ENCODE measurements at places on chromosomes 11 and 22.
A peak's percentile ranks its signal among the peaks of the same experiment; 100 is the strongest.

GRCh38 chr22:19843107-19843856 lies 11.4 kb downstream of the GNB1L start:
- no peak for DNase-seq

- no peak for DNase-seq
Measured at GRCh38 chr22:41531715-41532477, 12.4 kb downstream of the POLR3H start.

DNA sequence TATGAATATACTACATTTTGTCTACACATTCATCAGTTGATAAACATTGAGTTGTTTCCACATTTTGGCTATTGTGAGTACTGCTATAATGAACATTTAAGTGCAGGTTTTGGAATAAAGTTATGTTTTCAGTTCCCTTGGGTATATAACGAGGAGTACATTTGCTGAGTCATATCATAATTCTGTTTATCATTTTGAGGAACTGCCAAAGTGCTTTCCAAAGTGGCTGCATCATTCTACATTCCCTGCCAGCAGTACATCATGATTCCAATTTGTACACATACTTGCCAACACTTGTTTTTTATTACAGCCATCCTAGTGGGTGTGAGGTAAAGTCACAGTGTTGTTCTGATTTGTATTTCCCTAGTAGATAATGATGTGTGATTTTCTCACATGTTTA lies 1458.6 kb upstream of the TENM4 start:
- DNase-seq, result no peak

DNA sequence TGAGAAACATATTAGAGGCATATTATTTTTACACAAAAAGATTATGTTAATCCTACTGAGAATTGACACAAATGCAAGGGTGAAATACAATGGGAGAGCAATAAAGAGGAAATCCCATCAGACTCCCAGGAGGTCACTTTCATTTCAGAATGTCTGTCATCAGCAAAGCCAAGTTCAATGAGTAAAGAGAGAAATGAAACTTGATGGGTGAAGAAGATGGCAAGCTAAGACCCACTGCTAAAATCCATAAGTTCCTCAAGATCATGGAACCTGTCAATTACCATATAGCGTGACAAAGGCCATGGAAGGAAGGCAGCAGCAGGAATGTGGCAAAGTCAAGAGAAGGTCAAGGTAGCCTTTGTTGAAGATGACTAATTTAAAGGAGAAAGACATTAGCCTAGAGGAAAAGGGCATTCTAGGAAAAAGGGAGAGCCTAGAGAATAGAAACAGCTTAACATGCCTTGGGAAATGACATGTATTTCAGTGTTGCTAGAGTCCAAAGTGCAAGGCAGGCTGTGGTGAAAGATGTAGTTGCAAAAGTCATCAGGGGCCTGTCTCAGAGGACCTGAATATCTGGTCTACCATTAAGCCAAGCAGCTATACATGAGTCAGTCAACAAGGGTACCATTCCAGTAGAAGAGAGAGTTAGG lies 43.1 kb downstream of the FAM168A start:
- DNase-seq, result no peak

DNA sequence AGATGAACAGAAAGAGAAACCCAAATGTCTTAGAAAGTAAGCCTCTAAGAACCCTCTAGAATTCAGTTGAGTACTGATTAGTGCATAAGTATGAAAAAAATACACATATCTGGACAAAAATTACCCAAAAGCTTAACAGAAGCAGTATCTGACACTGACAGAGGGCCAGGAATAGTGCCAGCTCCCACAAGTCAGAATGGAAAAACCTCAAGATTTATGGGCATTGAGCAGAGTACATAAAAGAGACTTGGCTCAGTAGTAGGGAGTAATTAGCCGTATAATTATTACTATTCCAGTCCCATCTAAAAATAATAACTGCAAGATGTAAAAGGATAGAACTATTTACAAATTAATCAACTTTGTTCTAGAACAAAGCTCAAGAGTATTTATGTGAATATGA lies 834.5 kb downstream of the FAM181B start:
- no peak for DNase-seq

- peak; percentile 93 for DNase-seq
Measured at GRCh38 chr11:78228467-78228866, 39.7 kb downstream of the USP35 start.

GRCh38 chr11:22720457-22720856 lies 54.0 kb downstream of the GAS2 start:
- DNase-seq, result no peak

GRCh38 chr11:11078344-11079086 lies 220.7 kb upstream of the ZBED5 start:
- DNase-seq, result no peak

DNA sequence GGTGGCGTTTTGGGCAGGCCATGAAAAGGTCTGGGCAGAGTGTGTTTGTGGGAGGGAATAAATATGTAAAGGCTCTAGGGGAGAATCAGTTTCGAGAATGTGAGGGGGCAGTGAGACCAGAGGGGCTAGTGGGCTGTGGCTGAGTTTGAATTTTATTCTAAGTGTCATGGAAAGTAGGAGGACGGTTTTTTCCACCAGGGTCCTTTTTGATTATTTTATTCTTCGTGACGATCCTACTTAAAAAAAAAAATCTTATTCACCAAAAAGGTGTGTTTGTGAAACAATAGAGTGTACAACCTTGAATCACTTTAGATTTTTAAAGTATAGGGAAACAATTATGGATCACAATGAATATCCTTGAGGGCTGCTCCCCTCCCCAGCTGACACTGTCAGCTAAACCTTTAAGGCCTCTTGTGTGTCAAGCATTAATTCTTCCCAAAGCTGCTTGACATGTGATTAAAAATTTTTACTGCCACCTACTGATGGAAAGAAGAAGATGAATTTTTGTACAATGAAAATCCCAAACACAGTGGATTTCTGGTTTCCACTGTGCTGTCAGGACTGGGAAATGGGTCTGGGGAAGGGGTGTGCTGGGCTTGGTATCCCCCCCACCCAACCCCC lies 107.5 kb upstream of the OR4B1 start:
- peak; percentile 88 for DNase-seq

DNA sequence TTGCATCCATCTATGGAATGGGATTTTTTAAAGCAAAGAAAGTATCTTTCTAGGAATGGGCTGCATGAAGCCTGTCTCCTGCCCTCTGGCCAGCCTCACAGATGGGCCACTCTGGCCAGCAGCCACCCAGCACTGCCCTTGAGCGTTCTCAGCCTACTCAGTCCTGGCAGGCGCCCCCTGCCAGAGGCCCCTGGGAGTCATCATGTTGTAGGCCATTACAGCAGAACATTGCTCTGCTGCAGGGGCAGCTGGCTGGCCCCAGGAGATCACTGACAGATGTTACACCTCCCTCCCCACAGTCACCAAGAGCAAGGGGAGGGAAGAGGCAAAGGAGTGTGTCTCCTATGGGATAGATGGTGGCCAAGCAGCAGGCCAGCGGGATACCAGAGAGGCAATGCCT lies 363.7 kb downstream of the NXPE2 start:
- no peak for DNase-seq

Data from NCI-H526 (cell line).